ENCODE measurements at places on chromosomes 12 and 14. TPM values are rescaled to one million over a fixed set of nuclear protein-coding genes. Genes with fewer than 3 reads are reported as not detected.
A peak's percentile ranks its signal among the peaks of the same experiment; 100 is the strongest.

GRCh38 chr14:24956104-24956503 lies 93.8 kb downstream of the STXBP6 start:
- H3K4me1 ChIP-seq = no peaks in the 10 kb centered on the region
- H3K27ac ChIP-seq = no peak overlapping the region
- no peaks in the 10 kb centered on the region for H3K27me3 ChIP-seq
- no peak for DNase-seq
- H3K36me3 ChIP-seq = no peaks in the 10 kb centered on the region

GRCh38 chr14:24605435-24606190 lies 3.9 kb downstream of the GZMH start:
- H3K27ac ChIP-seq = no peak overlapping the region
- no peak overlapping the region for H3K4me3 ChIP-seq
- DNase-seq = peak; percentile 46
- H3K4me1 ChIP-seq = no peaks in the 10 kb centered on the region

- H3K27me3 ChIP-seq = peaks cover 50% of the 10 kb centered on the region
- DNase-seq = no peak
- H3K4me1 ChIP-seq = no peaks in the 10 kb centered on the region
- H3K36me3 ChIP-seq = no peaks in the 10 kb centered on the region
Observed at GRCh38 chr12:62136496-62136895, 123.7 kb upstream of the USP15 start.

GRCh38 chr12:9741726-9742125 lies 8.8 kb upstream of the CLECL1 start:
- no peak overlapping the region for H3K4me3 ChIP-seq
- no peaks in the 10 kb centered on the region for H3K27me3 ChIP-seq
- H3K36me3 ChIP-seq = no peaks in the 10 kb centered on the region
- no peak overlapping the region for H3K27ac ChIP-seq

- DNase-seq = peak; percentile 72
- H3K36me3 ChIP-seq = no peaks in the 10 kb centered on the region
- no peaks in the 10 kb centered on the region for H3K27me3 ChIP-seq
- H3K4me1 ChIP-seq = peaks cover 16% of the 10 kb centered on the region
- no peak within 1 kb of the TSS for H3K27ac ChIP-seq
Observed at GRCh38 chr12:48788854-48789775, at the start of gene ADCY6. Gene ADCY6 (minus strand): TSS chr12:48789089. CDS start chr12:48783434, 5,655 bp downstream.

The ADCY4 gene
- 0.04 TPM for total RNA-seq

DNA sequence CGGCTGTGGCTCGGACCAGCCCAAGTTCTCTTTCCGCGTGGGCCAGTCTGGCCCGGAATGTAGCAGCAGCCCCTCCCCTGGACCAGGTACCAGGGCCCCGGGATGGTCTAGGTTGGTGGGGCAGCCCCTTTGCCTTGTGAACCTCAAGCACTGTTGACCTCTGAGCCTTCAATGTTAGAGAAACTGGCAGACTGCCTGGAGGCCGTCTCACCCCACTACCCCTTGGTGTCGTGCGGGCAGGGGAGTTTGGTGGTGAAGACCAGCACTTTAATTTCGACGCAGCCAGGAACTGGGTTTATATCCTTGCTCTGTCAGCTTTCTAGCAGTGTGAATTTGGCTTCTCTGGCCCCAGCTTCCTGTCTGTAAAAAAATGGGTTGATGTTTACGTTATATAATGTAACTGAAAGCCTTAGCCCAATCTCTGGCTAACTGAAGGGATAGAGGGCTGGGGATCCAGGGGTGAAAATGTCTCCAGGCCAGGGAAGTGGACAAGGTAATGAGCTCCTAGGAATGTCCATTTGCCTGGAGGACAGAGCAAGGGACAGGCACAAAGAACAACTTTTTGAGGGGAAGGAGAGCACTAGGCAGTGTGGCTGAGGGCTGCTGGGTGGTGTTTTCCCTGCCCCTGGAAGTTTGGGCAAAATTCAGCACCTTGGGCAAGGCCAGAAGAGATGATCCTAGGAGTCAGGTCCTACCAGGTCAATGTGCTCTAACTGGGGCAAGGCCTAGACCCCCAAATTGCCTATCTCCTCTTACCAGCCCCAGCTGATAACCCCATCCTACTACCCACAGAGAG lies 11.4 kb downstream of the MCRS1 start:
- DNase-seq = no peak
- no peaks in the 10 kb centered on the region for H3K27me3 ChIP-seq
- no peak overlapping the region for H3K27ac ChIP-seq

GRCh38 chr12:23753628-23754365 lies 195.7 kb downstream of the SOX5 start:
- no peak for DNase-seq
- no peaks in the 10 kb centered on the region for H3K4me1 ChIP-seq
- no peak overlapping the region for H3K27ac ChIP-seq

- H3K4me1 ChIP-seq = no peaks in the 10 kb centered on the region
- no peaks in the 10 kb centered on the region for H3K27me3 ChIP-seq
- H3K27ac ChIP-seq = no peak overlapping the region
- H3K36me3 ChIP-seq = no peaks in the 10 kb centered on the region
- H3K4me3 ChIP-seq = no peak overlapping the region
Observed at GRCh38 chr14:98325761-98326160, 946.2 kb downstream of the BCL11B start.

DNA sequence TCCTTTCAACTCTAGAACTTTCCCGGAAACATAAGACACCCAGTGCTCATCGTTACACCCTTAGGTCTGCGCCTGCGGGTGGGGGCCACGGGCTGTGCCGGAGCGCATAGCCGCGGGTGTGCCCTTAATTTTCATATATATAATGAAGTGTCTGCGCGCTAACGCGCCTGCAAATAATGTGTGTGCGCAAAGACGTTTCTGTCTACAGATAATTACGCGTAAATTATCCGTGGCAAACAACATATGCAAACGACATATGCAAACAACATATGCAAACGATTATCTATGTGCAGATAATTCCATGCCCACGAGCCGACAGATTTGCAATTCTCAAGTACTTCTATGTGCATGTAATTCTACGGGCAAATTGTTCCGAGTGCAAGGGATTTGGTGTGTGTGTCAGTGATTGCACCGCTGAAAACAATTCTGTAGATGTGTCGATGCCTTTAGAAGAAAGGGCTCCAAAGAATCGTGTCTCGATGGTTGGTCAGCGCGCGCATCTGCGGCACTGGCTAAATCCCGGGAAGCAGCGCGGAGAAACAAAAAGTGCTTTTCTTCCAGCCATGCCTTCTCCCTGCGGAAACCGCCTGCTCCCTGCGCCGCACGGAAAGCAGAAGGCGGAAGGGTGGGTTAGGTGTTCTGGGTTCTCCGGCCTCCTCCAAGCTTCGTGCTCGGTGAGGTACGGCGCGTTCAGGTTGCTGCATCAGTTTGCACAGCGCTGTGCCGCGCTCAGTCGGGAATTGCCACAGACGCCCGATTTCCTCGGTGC lies 34.5 kb upstream of the TBX5 start:
- DNase-seq = no peak
- H3K4me3 ChIP-seq = no peak overlapping the region
- H3K36me3 ChIP-seq = no peaks in the 10 kb centered on the region
- peaks cover 96% of the 10 kb centered on the region for H3K27me3 ChIP-seq

The ANG gene
- 6.6 TPM for total RNA-seq

- no peak overlapping the region for H3K27ac ChIP-seq
- no peaks in the 10 kb centered on the region for H3K4me1 ChIP-seq
- H3K27me3 ChIP-seq = peaks cover 55% of the 10 kb centered on the region
- no peak overlapping the region for H3K4me3 ChIP-seq
Observed at GRCh38 chr14:72247896-72248465, 315.8 kb downstream of the RGS6 start.

DNA sequence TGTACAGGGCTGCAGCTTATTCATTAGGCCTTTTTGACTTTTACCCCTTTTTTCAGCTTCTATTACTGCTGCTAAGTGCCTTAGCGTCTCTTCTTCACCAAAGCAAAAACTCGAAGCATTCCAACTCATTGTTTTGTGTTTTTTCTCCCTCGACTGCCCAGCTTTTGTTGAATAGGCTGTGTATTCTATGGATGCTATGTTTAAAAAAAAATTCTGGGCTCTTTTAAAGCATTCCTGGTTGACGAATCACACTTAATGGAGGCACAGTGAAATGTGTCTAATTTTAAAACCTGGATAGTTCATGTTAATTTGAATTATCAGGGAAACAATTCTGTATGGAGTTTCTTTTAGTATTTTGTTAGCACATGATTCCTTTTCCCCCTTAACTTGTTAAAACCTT lies 29.7 kb downstream of the KTN1 start:
- peak overlapping the region; percentile 15 for H3K4me3 ChIP-seq
- H3K27ac ChIP-seq = 0 out of 2 replicates have a peak overlapping the region, but pooled peaks have one; percentile 0
- no peaks in the 10 kb centered on the region for H3K27me3 ChIP-seq

- no peaks in the 10 kb centered on the region for H3K27me3 ChIP-seq
- peak overlapping the region; percentile 17 for H3K27ac ChIP-seq
- peaks cover 9% of the 10 kb centered on the region for H3K4me1 ChIP-seq
- peak; percentile 84 for DNase-seq
- H3K36me3 ChIP-seq = no peaks in the 10 kb centered on the region
- H3K4me3 ChIP-seq = no peak overlapping the region
Observed at GRCh38 chr14:85122690-85123089, 407.3 kb upstream of the FLRT2 start.

- no peak overlapping the region for H3K4me3 ChIP-seq
- no peaks in the 10 kb centered on the region for H3K4me1 ChIP-seq
- H3K36me3 ChIP-seq = no peaks in the 10 kb centered on the region
- peak; percentile 9 for DNase-seq
- H3K27ac ChIP-seq = no peak overlapping the region
- H3K27me3 ChIP-seq = peaks cover 21% of the 10 kb centered on the region
Observed at GRCh38 chr12:76976777-76977382, 88.5 kb downstream of the E2F7 start.

DNA sequence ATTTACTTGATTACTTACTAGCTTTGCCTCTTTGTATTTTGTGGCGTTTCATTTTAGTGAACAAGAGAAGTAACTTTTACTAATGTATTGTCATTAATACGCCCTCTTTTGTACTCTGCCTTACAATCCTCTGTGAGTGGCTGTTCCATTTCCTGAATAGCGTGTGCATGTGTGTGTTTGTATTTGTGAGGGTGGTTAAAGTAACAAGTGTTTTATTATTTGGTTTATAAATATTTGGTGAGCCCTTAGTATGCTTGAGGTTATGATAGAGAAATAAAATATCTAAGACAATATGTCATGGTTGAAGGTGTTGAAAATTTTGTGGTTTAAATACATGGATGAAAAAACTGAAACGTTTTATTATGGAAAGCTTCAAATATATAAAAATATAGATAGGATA lies 71.7 kb upstream of the REP15 start:
- no peak overlapping the region for H3K4me3 ChIP-seq
- no peaks in the 10 kb centered on the region for H3K27me3 ChIP-seq
- peak; percentile 57 for DNase-seq
- H3K27ac ChIP-seq = peak overlapping the region; percentile 63
- H3K36me3 ChIP-seq = no peaks in the 10 kb centered on the region

The ADAMTS20 gene
- total RNA-seq = 1.6 TPM

The TMEM119 gene
- total RNA-seq = not detected

The SINHCAF gene
- 32.0 TPM for total RNA-seq

DNA sequence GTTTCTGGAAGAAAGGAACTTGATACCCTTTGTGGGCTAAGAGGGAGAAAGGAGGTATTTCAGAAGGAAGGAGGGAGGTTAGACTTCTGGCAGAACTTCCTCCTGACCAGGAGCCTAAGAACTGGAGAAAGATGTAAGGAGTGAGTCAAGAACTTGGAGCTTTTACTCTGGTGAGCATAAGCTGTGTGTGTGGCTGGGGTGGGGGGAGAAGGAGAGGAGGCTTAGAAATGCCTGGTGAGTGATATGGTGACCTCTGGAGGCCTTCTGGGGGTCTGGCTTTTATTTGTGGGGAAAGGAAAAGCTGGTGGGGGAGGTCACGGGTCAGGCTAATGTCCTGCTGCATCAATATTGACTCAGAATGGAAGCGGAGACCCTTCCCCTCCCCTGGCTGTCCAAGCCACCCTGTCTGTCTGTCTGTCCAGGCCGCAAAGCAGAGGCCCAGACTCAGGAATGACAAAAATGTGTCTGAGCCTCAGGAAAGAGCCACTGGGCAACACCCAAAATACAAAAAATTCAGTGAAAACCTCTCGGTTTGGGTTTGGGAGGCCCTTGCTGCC lies 4.8 kb downstream of the LRP1 start:
- H3K27me3 ChIP-seq = no peaks in the 10 kb centered on the region
- peaks cover 8% of the 10 kb centered on the region for H3K4me1 ChIP-seq
- H3K4me3 ChIP-seq = no peak overlapping the region
- no peaks in the 10 kb centered on the region for H3K36me3 ChIP-seq
- no peak for DNase-seq

- DNase-seq = peak; percentile 57
- peak overlapping the region; percentile 15 for H3K4me3 ChIP-seq
- H3K36me3 ChIP-seq = no peaks in the 10 kb centered on the region
- H3K4me1 ChIP-seq = peaks cover 26% of the 10 kb centered on the region
- peak overlapping the region; percentile 67 for H3K27ac ChIP-seq
Observed at GRCh38 chr14:34732802-34733201, 18.4 kb upstream of the CFL2 start.

- no peaks in the 10 kb centered on the region for H3K4me1 ChIP-seq
- H3K4me3 ChIP-seq = no peak overlapping the region
- no peak overlapping the region for H3K27ac ChIP-seq
Observed at GRCh38 chr14:98189511-98189910, 1082.5 kb downstream of the BCL11B start.

DNA sequence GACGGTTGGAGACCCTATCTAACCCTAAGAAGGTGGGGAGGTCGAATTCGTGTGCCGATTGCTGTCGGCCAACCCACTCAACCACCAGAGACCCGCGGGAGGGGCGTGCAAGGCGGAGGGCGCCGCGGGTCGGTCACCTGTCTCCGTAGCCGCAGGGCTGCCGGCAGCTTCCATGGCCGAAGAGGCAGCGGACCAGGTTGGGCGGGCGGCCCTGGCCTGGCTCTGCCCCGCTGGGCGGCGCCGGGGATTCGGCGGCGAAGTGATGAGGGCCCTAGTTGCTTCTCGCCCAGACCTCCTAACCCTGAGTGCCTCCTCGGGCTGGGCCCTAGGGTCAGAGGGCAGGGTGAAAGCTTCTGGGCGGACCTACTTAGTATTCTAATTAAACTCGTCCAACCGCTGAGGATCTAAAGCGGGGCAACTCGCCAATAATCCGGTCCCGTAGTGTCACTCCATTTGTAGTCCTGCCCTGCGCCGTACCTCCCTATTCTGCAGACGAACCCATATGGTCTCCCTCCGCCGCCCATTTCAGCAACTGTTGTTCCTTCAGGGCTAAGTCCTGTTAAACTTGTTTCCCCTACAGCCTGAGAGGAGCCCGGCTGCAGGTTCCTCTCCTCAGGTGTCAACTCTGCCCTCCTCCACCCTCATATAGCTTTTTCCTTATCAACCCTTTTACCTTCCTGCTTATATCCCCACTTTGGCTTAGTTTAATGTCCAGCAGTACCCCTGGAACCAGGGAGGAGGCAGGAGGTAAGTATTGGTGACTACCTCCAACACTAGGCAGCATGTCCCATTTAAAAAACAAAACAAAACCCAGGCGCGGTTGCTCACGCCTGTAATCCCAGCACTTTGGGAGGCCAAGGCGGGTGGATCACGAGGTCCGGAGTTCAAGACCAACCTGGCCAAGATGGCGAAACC lies at the start of gene PYM1:
TSS of gene PYM1 (minus strand) at position 307 of the 915 bp plus-strand sequence. CDS start at position 174, 133 bp downstream.
- no peaks in the 10 kb centered on the region for H3K27me3 ChIP-seq
- peak within 1 kb of the TSS; percentile 85 for H3K27ac ChIP-seq
- peak within 1 kb of the TSS; percentile 90 for H3K4me3 ChIP-seq
- peak; percentile 77 for DNase-seq
- peaks cover 43% of the 10 kb centered on the region for H3K4me1 ChIP-seq

- no peak for DNase-seq
- H3K36me3 ChIP-seq = no peaks in the 10 kb centered on the region
- peaks cover 12% of the 10 kb centered on the region for H3K4me1 ChIP-seq
- no peak overlapping the region for H3K27ac ChIP-seq
Observed at GRCh38 chr12:2636741-2637340, 157.9 kb upstream of the FKBP4 start.

- no peak overlapping the region for H3K4me3 ChIP-seq
- H3K27ac ChIP-seq = no peak overlapping the region
- H3K36me3 ChIP-seq = peaks cover 28% of the 10 kb centered on the region
- H3K27me3 ChIP-seq = no peaks in the 10 kb centered on the region
- no peak for DNase-seq
Observed at GRCh38 chr14:77673193-77673592, 34.6 kb downstream of the ALKBH1 start.

The APOF gene
- not detected for total RNA-seq

Measured in PC-3 (cell line).